SIG-M5 (cell line): ENCODE measurements at places on chromosomes 5 and 9.

GRCh38 chr9:35842795-35843194, 13.8 kb downstream of the TMEM8B start:
- no peak for DNase-seq

DNA sequence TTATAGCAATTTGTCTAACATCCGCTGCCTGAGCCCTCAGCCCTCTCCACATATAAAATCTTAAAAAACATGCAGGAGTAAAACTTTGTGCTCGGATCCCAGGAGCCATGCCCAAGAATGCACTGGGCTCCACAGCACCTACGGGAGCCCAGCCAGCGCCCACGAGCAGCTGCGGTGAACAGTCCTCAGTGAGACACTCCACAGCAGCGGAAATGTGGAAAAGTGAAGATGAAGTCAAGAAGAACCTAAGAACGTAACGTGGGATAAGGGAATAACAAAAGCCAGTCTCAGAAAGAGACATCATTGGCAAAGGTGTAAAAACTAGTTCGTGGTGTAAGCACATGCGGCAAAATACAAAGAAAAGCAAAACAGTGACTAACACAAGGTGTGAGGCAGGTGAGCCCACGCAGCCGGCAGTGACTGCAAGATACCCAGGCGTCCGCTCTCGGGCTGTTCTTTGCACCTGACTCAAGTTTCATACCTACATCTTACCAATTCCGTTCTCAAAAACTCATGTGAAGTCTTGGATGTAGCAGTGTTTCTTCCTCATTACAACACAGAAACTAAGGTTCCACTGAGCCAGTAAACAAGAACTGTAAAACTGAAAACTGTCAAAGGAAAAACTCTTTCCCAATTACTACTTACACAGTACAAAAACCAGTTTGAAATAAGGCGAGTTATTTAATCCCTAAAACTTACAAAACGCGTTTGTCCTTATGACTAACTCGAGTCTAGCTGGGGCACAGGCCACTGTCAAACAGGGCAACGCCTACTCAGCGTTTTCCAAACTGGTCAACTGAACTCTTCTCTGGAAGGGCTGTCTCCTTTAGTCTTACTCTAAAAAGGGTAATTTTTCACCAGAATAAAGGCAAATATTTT, 1.7 kb downstream of the CAMSAP1 start:
- DNase-seq: no peak

DNA sequence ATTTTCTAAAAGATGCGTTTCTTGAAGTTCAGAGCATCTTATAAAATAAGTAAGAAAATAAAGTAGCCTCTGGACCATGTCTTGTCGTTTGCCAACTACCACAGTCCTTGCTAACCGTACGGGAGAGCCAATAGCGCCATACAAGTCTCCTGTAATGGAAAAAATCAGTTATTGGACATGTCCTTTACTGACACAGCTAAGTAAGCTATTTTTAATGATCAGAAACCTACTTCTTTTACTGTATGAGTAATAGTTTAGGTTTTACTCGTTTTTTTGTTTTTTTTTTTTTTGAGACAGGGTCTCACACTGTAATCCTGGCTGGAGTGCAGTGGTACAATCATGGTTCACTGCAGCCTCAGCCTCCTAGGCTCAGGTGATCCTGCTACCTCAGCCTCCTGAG, 37.7 kb upstream of the RAPGEF6 start:
- no peak for DNase-seq

GRCh38 chr9:76866689-76867088, 39.2 kb downstream of the PRUNE2 start:
- no peak for DNase-seq

DNA sequence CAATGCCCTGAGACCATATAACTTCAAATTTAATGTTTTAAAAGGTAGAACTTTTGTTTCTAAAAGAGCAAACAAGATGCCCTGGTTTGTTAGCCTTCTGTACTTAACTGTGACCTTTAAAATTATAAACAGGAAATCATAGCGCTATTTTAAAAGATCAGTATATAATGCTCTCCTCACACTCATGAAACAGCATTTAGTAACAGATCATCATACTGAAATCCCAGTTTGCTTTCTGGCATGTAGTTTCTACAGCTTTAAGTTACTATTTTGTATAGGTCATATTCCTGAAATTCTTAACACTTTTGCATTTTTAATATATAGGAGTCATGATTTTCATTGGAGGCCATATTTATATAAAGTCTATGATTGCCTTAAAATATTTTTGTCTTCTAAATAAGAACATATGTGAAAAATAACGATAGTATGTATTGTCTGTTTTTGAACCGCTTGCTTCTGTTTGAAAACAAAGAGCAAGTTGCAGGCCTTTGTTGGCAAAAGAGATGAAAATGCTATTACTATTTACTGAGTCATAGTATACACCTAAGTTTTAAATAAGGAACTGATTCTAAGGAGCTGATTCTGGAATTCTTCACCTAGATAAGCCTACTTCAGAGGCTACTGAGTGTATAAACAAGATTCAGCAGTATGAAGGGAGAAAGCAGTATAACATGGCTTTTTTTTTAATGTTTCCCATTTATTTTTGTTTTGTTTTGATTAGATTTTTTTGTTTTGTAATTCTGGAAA, 20.5 kb downstream of the SRFBP1 start:
- no peak for DNase-seq

DNA sequence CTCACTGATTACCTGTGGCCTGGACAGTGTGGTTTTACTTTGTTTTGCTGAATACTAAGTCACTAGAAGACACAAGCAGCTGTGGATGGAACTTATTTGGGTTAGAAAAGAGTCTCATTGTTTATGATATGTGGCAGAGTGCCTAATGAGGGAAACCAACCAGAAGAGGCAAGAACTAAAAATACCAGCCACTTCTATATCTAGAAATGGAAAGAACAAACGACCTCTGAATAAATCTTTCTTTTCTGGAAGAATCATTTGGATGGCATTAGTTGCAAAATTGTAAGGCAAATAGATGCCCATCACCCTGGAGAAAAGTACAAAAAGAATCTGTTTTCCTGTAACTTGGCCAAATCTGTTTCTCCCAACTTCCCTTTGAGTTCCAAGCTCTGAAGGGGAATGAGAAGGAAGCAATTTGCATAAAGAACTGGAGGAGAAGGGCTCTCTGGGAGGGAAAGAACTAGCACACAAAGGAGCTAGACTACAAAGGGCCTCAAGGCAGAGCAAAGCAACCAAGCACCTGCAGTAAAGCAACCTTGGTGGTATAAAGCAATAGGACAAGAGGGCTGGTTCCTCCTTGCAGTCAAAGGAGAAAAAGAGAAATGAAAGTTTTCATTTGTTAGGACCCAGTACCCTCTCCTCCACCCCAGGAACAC, 455.4 kb downstream of the CAAP1 start:
- DNase-seq: no peak

- no peak for DNase-seq
These were observed 151.8 kb downstream of the OLFM1 start for GRCh38 chr9:135239100-135239768.

- no peak for DNase-seq
These were observed 152.9 kb upstream of the PPP1R26 start for GRCh38 chr9:135326633-135327152.

GRCh38 chr5:16884595-16884994, 51.5 kb downstream of the MYO10 start:
- no peak for DNase-seq

DNA sequence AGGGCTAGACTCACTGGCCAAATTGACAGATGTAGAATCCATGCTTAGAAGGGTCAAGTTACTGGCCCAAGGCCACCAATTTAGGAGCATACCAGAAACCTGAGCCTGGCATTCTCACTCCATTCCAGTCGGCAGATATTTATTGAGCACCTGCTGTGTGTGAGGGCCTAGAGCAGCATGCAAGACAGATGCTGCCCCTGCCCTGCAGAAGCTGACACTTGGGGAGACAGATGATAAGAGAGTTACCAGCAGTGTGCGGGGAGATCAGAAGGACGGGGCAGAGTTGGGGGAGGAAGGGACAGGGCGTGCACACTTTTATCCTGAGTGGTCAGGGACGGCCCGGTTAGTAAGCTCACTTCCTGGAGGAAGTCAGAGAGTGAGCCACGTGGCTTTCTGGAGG, 111.5 kb upstream of the RAPGEF1 start:
- no peak for DNase-seq

DNA sequence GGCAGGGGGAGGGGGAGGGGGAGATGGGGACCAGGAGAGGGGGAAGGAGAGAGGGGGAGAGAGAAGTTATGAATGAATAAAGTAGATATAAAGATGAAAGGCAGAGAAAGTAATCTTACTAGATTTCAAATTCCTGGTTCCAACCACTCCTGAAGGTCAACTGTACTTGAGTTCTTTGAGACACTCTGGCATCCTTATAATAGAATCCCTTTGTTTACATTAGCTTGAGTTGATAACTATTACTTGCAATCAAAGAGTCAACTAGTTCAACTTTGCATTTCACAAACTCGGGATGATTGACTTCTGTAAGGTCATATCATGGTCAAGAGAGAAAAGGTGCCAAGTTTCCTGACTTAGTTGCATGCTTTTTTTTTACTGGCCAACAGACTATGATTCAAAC, 42.2 kb downstream of the BAAT start:
- no peak for DNase-seq

DNA sequence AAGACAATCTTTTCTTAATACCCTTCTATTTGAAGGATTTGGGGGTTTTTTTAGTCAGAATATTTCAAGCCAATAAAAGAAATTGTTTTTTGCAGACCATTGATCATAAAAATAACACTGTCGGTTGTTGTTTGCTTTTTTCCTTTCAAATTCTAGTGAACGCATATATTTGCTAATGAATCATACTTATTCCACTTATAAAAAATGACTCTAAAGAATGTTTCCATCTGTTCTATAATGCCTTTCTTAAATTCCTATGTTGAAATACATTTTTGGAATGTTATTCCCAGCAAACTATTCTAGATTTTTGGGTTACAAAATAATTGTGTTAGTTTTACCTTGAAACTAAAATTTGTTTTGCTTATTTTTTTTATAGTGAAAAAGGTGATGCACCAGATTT, 32.2 kb downstream of the CWC27 start:
- no peak for DNase-seq

GRCh38 chr5:18299166-18299565, 664.9 kb downstream of the TAF11L14 start:
- DNase-seq: no peak

GRCh38 chr9:78121488-78121887, 89.9 kb upstream of the GNAQ start:
- DNase-seq: no peak

- DNase-seq: no peak
These were observed 130.4 kb upstream of the BASP1 start for GRCh38 chr5:17087035-17087434.

DNA sequence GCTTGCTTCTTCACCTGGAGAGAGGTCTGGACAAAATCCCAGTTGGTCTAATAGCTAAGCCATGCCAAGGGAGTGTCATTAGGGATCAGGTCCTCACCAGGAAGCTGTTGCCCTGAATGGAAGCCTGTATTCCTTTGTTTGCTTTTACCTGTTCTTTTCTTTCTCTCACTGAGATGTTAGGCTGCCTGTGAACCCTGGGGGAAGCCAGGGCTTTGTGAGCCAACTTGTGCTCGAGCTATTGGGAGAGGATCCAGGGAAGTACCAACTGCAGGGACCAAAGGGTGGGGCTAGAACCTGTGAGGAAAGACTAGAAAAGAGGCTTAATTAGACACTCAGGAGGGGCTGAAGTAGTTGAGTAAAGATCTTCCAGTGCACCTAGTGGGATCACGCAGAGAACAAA, 451.2 kb upstream of the TLE4 start:
- no peak for DNase-seq

DNA sequence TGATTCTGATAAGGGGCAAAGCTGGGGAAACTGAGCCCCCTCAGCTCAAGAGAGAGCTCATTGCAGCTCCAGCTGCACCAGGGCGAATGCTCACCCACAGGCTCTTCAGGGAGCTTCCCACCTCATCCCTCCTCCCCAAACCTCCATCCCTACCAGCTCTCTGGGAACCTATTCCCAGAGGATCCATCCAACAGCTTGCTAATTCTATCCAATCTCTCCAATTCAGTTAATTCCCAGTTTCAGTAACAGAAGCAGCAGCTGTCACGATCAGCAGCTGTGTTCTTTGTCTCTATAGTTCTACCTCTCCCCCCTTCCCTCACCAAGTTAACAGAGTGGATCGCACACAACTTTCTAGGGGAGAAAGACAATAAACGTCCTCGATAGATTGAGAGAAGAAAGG, 135.5 kb upstream of the EFNA5 start:
- no peak for DNase-seq

DNA sequence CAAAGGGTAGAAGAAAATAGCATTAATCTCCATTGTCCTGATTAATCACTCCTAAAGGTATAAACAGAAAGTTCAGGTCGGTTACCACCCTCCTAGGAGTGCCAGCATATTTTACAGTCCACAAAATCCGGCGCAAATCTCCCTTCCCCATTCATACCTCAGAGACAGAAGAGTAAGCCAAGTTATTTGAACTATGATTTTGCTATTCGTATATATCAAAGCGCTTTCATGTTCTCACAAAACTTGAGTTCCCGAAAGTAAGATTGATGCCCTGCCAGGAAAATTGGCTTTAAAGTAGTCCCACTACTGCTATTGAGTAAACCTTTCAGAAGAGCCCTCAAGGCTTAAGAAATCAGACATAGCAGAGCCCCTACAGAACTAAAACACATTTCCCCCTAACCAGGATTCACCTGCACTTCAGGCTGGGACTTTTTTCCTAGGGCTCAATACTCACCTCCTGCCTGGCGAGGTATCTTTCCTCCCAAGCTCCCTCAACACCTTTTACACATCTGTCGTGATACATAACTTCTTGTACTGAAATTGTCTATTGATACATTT, 21.8 kb upstream of the TRIM36 start:
- no peak for DNase-seq

- no peak for DNase-seq
These were observed 6.0 kb downstream of the MRPS2 start for GRCh38 chr9:135506327-135507103.

GRCh38 chr9:4840018-4840417, 47.3 kb downstream of the RCL1 start:
- no peak for DNase-seq

DNA sequence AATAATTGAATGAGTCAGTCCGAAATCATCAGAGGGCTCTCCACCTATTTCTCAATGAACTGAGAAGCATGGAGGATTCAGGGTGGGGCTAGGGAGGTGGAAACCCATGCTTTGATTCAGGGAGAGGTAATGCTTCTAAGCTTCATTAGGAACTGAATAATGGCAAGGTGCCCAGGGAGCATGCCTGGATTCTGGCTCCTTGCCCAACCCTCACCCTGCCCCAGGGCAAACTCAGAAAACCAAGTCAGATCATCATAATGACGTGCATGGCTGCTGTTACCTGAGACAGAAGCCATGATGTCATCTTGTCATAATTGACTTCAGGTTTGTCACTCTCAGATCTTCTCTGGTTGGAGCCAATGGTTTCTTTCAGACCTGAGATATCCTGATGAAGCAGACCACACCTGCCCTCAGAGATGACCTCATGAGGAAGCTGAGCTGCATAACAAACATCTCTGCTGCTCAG, 199.6 kb downstream of the SYK start:
- DNase-seq: no peak
